ENCODE measurements at places on chromosomes 7 and 10. TPM values are rescaled to one million over a fixed set of nuclear protein-coding genes. Genes with fewer than 3 reads are reported as not detected.

Gene SPDYE5
- not detected for total RNA-seq

Gene SSC4D
- total RNA-seq = 0.35 TPM

Gene ZNHIT1
- total RNA-seq = 51.7 TPM

GRCh38 chr7:133923974-133924373 is 203.2 kb upstream of the LRGUK start:
- DNase-seq = no peak

GRCh38 chr10:33520223-33520622 is 185.8 kb upstream of the NRP1 start:
- DNase-seq = no peak

- DNase-seq = no peak
Measured at GRCh38 chr7:129530795-129531391, 28.6 kb downstream of the SMKR1 start.

- DNase-seq = peak; percentile 27
Measured at GRCh38 chr10:80453056-80453841, 861 bp upstream of the TSPAN14 start.

DNA sequence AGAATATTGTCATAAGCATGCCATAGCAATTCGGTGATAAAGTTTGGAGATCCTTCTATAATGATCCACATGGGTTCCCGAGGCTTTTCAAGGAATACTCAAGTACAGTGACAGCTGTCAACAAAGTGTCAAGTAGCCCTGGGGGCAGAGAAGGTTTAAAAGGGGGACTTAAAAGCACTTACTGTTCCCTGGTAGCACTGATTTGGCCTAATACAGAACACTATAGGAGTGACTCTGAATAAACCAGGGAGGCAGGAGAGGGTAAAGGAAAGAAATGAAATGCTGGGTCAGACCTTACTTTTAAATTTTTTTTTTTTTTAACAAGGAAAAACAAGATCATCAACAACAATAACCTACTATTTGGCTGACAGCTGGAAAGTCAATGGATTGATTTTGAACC is 20.1 kb downstream of the CHCHD3 start:
- no peak for DNase-seq

DNA sequence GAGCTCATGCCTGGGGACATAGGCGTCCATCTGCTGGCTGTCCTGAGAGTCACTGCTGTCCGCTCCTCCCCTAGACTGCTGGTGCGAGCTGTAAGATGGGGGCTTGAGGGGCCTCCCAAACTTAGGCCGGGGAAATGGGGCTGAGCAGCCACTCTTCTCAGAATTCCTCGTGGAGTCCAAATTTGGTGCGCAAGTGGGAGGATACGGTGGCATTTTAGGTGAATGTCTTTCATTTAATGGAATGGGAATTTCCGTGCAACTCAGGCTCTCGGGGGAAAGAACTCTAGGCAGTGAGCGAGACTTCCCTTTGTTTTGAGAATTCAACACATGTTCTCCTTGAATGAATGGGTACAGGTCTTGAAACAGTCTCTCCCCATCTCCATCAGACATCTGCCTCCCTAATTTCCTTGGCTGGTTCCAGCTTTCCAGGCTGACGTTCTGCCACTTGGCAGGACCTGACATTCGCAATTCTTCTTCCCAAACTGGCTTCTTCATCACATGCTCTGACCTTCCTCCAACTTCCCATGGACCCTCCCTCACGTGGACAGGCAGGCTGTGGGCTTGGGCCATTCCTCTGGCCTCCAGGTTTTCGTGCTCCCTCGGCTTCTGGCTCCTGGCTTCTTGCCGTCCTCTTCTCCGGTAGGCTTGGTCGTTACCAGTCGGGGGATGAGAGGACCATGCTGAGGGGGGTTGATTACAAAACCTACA is 30.1 kb downstream of the JCAD start:
- no peak for DNase-seq

GRCh38 chr10:129021594-129022304 is 445.3 kb upstream of the MGMT start:
- DNase-seq = no peak

GRCh38 chr10:59582780-59583179 is 126.9 kb downstream of the SLC16A9 start:
- DNase-seq = no peak

DNA sequence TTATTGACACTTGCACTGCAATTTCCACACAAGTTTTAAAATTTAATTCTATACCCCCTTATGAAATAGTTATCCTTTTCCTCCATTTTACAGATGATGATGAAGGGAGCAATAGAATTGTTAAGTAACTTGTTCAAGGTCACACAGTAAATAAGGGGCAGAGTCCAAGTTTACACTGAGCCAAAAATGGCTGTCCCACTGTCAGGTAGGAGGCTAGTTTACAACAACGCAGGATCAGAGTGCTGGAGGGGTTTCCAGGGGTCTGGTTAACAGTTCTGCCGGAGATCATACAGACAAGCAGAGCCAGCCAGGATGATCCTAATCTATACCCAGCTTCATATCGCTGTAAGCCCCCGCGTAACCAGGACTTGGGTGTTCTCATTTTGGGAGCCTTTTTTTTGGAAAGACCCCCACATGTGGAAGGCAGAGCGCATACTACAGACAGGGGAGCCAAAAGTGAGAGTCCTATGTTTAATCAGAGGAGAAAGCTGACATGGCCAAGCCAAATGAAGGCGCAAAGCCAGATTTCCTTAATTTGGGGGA is 524 bp upstream of the UNC5B start:
- DNase-seq = no peak
